ENCODE measurements at places on chromosomes 5 and 9. TPM values are rescaled to one million over a fixed set of nuclear protein-coding genes. Genes with fewer than 3 reads are reported as not detected.

Gene TNFSF15
- total RNA-seq = 0.17 TPM

GRCh38 chr5:123835421-123835820, 323.4 kb downstream of the CSNK1G3 start:
- DNase-seq = no peak

- no peak for DNase-seq
These were observed 505.1 kb downstream of the TLR4 start for GRCh38 chr9:118209343-118209742.

Gene SVEP1
- 0.36 TPM for total RNA-seq

Gene FAM221B
- not detected for total RNA-seq

DNA sequence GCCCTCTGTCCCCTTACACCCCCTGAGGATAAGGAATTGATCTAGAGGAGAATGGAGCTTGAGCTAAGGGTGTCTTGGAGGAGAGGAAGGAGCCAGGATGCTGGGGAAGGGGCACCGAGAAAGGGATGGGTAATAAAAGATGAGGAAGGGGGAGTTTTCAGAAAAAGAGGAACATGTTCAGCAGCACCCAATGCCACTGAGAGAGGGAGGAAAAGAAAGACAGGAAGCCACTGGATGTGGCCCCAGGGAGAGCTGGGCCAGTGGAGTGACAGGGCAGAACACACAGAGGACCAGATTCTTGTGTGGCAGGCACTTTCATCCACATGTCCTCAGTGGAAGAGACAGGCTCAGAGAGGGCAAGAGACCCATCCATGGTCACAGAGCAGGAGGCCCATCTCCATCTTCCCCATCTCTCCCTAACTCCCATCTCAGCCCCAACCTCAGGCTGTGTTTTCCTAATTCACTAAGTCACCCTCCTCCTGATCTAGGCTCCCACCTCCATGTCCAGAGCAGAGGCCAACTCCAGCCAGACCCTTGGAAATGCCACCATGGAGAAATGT, 7.2 kb downstream of the PFN3 start:
- DNase-seq = no peak

DNA sequence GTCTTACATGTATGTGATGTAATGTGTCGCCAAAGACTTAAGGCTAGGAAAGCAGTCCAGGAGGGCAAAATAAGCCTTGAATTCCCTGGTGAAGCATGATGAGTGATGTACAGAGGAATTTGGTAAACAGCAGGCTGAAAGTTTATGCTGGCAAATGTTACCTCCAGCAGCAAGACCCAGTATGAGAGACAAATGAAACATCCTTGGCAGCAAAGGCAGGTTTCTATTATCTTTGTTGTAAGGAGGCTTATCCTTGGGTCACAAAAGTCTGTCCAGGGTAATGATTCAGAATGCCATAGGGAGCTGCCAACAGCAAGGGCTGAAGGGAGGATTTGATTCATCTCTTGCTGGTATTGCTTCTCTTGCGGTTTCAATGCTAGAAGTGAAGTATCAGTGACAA, 75.9 kb upstream of the HTR4 start:
- DNase-seq = no peak

Gene SLC25A2
- not detected for total RNA-seq

DNA sequence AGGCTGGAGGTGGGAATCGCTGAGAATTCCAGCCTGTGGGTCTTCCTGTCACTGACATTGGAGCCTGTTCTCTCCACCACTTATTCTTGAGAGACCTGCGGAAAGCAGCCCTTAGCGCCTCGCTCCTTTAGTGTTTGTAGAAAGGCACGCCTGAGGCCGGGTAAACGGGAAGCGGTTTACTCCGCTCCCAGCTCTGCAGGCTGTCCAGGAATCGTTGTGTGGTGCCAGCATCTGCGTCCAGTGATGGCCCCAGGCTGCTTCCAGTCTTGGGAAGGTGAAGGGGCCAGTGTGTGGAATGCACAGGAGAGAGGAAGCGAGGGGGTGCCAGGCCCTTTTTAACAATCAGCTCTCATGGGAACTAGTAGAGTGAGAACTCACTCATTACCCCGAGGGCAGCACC, 44.6 kb upstream of the FCN2 start:
- no peak for DNase-seq

Gene ALDH7A1
- 225 TPM for total RNA-seq

GRCh38 chr9:114047717-114048116, 30.4 kb downstream of the AMBP start:
- peak; percentile 50 for DNase-seq

DNA sequence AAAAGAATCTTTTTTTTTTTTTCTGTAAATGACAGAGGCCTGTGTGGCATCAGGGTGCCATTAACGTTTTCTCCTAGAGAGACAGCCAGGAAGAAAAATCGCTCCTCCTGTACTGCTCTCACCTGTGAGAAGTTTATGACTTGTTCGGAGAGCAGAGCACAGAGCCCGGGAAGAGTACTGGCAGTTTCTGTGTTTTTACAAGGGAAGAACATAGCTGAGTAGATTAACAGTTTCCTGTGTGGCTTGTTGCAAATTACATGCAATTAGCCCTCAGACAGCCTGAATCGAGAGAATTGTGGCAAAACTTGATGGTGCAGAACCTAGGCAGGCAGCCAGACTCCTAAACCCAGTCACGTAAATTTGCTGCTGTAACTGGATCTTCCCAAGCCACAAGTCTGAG, 32.1 kb downstream of the PRKACG start:
- no peak for DNase-seq

Gene IL3
- not detected for total RNA-seq

- no peak for DNase-seq
These were observed 37.4 kb downstream of the MVB12B start for GRCh38 chr9:126363847-126364671.

DNA sequence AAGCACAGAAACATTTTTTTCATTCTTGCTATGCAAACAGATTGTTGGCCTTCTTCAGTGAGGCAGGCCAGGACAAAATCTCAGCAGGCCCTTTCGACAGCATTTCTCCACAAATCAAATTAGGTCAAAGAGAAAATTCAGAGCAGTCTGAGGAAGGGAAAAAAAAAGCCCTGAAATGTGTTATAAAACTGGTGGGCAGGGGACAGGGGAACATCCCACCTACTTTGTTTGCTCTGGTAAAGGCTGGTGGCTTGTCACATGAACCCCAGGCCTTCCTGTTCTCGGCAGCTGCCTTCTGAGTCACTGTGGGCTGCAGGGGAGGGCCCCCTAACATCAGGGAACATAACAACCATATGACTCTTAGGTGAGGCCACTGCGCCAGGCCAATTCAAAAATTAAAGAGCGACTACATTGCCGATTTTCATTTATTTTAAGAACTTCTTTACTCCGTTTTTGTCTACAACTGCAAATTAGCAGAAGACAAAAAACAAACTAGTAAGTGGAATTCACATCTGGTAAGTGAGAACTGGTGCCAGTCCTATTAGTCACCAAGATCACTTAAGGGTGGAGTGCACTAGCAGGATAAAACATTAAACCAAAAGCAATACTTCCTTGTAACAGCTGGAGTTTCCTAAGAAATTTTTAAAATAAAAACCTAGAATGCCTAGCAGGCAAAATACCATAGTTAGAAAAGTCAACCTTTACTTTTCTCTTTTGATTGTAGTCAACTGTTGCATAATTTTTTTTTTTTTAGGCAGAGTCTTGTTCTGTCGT, 46.2 kb upstream of the DENND4C start:
- no peak for DNase-seq

GRCh38 chr9:134217431-134218210, 53.3 kb upstream of the RNU6ATAC start:
- DNase-seq = no peak

DNA sequence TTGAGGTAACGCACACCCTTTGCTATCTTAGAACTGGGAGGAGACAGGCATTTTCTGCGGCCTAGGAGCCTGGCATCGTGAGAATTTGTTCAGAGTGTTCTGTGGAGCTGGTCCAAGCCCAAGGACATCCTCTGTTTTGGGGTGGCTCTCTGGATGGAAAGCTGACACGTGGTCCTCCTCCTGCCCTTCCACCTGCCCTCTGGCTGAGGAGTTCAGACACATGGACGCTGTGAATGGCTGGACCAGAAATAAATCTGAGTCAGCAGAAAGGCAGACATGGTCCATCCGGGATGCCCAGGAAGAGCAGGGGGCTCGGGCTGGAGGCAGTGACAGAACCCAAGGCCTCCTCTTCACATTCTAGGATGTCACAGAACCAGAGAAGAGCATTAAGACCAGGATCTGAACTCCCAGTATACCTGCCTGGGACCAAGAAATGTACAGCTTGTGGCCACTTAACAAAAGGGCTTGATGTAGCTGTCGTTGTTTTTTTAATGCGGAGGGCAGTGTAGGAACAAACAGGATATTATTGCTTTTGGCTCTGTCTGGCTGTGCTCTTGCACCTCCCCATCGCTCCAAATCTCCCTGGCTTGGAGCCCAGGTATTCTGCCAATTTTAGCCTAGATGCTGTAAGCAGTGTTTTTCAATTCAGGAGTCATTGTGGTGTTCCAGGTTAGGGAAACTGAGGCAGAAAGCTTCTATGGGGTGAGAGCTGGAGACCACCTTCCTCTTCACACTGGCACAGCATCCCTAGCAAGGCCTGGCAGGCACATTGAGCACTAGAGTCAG, 2.4 kb downstream of the CKMT2 start:
- DNase-seq = no peak

- no peak for DNase-seq
These were observed 12.2 kb upstream of the SYK start for GRCh38 chr9:90789408-90789807.

GRCh38 chr5:174352681-174353080, 307.2 kb downstream of the NSG2 start:
- DNase-seq = no peak

- DNase-seq = no peak
These were observed 331.3 kb downstream of the ASTN2 start for GRCh38 chr9:117083559-117083958.

Gene HIGD2A
- 95.5 TPM for total RNA-seq

DNA sequence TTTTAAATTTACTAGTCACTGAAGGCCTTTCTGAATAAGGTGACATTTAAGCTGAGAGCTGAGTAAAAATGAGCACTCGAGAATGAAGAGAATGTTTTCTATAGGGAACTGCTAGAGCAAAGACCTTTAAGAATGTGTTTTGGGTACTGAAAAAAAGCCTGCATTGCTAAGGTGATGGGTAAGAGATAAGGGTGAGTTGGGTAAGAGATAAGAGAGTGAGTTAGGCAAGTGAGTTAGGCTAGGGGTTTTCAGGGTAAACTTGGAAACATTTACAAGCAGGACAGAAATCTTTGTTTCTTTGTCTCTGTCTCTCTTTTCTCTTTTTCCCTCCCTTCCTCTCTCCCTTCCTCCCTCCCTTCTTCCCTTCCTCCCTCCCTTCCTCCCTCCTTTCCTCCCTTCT, 5.6 kb downstream of the RAD23B start:
- no peak for DNase-seq

DNA sequence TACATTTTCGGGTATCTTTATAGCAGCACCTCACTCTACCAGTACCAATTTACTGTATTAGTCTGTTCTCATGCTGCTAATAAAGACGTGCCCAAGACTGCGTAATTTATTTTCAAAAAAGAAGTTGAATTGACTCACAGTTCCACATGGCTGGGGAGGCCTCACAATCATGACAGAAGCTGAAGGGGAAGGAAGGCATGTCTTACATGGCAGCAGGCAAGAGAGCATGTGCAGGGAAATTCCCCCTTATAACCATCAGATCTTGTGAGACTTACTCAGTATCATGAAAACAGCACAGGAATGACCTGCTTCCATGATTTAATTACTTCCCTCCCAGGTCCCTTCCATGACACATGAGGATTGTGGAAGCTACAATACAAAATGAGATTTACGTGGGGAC, 602.6 kb upstream of the DAB2 start:
- no peak for DNase-seq

Gene APBB3
- total RNA-seq = 12.0 TPM

DNA sequence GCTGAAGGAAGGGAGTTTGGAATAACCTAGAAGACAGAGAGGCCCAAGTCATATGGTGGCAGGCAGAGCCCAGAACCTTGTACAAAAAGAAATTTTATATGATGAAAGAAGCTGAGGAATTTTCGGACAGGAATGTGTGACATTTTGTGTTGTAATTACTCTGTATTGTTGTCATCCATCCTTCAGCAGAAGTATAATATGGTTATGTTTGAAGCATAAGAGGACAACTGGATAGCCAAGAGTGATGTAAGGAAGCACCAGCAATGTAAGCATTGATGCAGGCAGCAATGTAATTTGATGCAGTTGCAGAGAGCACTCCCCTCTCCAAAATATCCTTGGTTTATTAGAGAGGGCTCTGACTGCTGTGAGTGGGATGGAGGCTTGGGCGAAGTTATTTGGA, 19.1 kb upstream of the SNX2 start:
- DNase-seq = no peak

- DNase-seq = no peak
These were observed 5.7 kb upstream of the NIPAL4 start for GRCh38 chr5:157454273-157454672.

Gene CHD1
- total RNA-seq = 50.8 TPM

- no peak for DNase-seq
These were observed 162.1 kb upstream of the FST start for GRCh38 chr5:53318303-53318702.

GRCh38 chr5:78718824-78719223, 70.3 kb upstream of the LHFPL2 start:
- no peak for DNase-seq

DNA sequence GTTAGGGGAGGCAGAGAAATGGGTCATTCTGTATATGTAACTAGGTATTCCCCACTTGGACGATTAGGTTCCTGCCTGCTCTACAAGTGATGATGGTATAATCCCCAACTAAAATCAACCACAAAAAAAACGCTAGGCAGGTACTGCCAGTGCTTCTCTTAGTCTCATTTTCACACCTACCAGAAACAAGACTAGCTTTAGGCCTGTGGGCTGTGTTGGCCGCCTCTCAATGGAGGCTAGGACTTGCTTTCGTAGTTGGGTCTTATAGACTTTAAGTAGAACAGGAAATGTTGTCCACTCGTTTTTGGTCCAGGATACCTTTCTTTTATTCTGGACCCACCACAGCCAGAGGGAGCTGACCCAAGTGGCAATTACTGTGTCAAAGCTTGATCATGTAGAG, 111.8 kb downstream of the UNC13B start:
- no peak for DNase-seq

DNA sequence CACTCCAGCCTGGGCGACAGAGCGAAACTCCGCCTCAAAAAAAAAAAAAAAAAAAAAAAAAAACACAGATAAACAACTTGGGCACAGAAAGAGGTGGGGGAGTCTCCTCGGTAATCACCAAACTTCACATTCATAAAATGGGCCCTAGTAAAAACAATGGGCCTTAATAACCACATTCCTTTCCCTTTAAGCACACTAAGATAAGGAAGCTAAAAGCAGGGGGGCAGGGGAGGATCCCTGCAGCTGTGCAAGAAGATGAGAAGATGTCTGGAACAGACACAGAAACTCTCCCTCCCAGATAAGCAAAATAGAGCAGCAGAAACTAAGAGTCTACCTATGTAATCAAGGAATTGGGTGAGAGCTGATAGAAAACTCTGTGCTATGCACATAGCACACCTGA, 111.2 kb upstream of the FAM174A start:
- no peak for DNase-seq

Gene PCDH12
- 0.17 TPM for total RNA-seq

Gene IL5
- total RNA-seq = not detected

DNA sequence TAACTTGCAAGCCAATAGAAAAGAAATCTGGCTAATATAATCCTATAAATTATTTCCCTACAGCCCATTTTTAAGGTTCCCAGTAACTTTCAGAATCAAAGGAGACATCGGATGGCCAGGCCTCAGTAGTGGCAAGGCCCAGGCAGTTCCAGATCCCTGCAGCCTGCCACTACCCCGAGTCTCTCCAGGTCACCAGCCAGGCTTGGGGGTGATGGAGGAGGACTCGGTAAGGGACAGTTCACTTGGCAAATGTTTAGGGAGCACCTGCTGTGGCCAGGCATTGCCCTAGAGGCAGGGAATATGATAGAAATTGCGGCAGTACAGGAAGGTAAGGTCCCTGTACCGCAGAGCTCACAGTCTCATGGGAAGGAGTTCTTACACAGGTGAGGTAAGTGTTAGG, 15.2 kb upstream of the LTC4S start:
- no peak for DNase-seq
